ENCODE measurements at places on chromosomes 12 and 14.
A peak's percentile ranks its signal among the peaks of the same experiment; 100 is the strongest.

- no peak for DNase-seq
Observed at GRCh38 chr12:15933751-15934150, 22.6 kb downstream of the DERA start.

DNA sequence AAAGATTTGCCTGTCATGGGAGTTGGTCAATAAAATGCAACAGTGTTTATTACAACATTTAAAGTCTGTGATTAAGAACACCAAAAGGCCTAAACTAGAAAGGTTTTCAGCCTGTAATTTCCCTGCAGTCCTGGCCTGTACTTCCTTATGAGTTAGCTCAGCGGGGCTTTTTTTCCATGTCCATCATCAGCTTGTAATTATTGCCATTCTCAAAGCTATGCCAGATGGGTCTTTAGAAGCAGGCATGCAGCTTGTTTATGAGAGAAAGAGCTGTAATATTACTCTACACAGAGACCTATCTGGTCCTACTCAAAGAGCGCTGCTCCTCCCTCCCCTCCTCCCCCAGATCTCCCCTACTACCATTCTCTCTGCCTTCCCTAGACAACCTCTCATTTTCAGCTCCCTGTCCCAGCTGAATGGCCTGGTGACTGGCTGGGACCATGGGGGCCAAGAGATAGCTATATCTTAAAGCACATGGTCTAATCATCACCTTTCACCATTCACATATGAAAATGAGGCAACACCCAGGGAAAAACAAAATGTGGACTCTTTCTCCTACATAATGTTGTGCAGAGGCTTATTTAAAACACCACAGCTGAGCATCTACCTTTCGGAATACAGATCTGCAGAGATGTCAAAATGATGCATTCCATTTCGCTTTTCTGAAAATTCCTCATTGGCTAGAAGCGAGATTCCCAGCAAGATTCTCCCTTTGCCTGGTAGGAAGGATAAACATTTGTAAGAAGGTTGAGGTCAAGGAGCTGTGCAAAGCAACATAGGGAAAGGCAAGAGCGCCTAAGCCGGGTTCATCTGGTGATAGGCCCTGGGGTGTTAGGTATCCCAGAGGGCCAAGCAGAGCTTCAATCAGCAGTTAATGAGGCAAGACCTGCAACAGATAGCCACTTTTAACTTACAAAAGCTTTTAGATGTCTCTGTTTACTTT, 209.7 kb upstream of the CDKN3 start:
- peak; percentile 59 for DNase-seq

- DNase-seq = peak; percentile 64
Observed at GRCh38 chr14:61608245-61609165, 86.8 kb upstream of the HIF1A start.

- no peak for DNase-seq
Observed at GRCh38 chr14:69955855-69956845, 76.9 kb downstream of the SMOC1 start.

- DNase-seq = no peak
Observed at GRCh38 chr12:2687726-2688125, 107.0 kb upstream of the FKBP4 start.

DNA sequence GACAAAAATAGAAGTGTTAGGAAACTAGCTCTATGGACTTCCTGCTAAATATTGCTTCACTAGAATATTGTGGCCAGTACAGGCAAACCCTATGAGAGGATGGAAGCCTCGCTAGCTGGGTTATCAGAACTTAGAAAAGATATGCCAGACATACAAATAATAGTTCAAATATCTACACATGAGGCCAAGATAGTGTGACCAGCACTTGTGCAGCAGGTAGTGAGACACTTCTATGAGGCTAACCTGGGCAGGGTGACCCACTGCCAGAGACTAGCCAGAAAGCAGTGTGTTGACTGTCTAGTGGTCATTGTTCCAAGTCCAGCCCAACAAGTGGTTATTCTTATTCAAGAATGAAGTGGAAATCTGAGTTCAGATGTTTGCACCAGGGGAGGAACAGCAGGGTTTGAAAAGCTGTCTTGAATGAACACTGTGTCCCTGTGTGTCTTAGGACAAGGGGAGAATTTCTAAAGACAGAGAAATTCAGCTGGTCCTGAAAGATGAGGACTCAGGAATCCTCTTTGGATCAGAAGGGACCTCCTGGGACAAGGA, 16.3 kb downstream of the TSPAN8 start:
- DNase-seq = no peak

DNA sequence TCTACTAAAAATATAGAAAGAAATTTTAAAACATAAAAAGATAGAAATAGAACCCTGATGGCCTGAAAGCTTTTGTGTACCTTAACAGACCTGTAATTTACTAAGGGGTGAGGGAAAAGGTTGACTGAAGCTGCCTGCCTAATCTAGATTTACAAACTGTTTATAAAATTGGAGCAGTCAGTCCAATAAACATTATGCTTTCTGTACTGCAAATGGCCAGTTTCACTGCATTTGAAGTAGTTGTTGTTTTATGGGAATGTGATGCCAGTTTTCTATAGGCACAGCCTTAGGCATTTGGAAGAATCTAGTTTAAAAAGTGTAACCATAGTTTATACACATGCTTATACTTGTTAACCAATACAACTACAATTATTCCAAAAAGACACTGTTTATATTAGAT, 19.1 kb downstream of the SIX1 start:
- no peak for DNase-seq

GRCh38 chr14:54691525-54692283, 124.8 kb downstream of the SAMD4A start:
- DNase-seq = peak; percentile 9

- no peak for DNase-seq
Observed at GRCh38 chr14:103021684-103022001, 35.7 kb downstream of the CDC42BPB start.

DNA sequence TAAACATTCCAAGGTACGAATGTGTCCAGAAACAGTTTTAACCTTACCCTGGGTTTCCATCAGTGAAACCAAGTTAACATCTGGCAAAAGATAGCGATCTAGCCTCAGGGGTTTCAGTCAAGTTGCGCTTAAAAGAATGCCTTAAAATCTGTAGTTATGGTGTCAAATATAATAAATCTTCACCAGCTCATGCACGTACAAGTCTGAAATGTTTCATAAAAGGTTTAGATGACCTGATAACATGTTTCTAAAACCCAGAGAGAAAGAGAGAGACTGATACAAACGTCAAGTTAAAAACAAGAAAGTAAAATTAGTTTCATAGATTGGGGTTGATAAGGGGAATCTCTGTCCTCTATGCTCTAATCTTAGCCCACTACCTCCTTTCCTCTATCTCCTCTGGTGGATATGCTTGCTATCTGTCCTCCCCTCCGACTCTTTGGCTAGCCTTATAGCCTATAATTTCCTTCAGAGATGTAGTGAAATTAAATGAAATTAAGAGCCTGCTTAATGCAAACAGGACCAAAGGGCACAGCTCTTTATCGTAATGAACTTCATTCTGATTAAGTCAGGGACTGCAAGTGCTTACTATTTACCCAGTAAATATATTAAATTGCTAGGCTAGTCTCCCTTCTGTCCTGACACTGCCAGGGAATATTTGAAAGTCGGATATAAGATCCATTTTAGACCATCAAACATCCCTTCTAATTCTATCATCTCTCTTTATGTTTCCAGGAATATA, 18.4 kb upstream of the FOS start:
- DNase-seq = no peak

DNA sequence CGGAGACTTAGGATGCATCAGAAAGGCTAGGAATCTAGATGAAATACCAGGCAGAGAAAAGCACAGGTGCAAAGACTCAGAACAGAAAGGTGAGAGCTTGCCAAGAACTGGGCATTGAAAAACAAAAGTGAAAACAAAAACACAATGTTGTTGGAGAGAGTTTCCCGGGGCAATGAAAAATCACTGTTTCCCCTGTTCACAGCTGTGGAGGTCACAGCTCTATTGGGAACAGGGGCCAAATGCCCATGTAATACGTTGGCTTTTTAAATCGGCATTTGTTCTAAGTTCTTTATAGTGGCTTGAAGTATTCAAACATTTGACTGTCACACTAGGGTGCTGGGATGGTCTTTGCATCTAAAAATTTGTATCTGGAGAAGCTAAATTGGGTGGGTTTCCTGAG, 108.3 kb downstream of the SLC15A4 start:
- no peak for DNase-seq

DNA sequence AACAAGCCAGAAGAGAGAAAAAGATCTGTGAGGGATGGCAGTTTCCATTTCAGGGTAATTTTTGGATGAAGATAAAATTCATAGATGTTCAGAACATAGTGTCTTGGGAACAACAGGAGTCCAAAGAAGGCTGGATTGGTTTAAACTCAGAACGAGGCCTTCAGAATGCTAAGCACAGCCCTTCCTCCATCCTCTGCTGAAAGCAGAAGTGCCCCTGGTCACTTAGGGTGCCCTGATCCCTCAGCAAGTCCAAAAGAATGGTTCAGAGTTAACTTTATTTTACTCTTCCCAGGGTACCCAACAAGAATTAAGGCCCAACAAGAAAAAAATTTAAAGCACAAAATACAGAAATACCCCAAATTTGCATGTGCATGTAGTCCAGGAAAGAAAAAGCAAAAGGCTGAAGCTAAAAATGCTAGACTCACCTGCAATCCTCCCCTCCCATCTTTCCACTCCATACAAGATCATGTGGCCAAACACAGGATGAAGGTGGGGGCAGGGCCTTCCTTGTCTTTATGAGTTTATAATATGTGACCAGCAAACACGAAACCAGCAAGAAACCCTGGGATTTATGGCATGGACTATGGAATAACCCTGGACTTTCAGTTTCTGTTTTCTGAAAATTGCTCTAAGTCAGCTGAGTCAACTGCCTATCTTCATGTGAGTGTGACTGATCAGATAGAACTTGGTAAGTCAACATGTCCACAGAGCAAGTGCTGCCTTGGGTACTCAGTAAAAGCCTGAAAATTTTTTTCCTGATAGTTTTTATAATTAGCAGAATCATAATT, 21.2 kb downstream of the MAX start:
- no peak for DNase-seq

DNA sequence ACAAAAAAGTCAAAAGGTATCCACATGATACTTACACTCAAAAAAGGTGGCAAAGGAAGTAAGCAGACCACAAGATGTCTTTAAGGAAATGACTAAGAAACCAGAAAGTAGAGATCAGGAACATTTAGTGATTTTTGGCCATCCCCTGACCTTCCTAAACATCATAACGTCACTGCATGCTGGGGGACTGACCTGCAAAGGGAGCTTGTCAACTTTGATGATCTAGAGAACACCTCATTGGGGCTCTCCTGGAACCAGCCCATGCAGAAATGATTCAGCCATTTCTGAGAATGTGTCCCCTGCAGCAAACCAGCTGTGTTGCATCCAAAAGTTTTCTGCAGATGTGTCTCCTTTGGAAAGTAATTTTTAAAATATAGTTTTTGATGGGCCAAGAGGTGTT, 152.2 kb upstream of the RASSF8 start:
- no peak for DNase-seq

GRCh38 chr14:93733631-93734030, 54.7 kb downstream of the PRIMA1 start:
- DNase-seq = no peak

All from SK-N-DZ (cell line).